CD8-positive, alpha-beta memory T cell (primary cell): ENCODE measurements at places on chromosomes 6 and 20. TPM values are rescaled to one million over a fixed set of nuclear protein-coding genes. Genes with fewer than 3 reads are reported as not detected.
A peak's percentile ranks its signal among the peaks of the same experiment; 100 is the strongest.

SMOC2 gene
- not detected for total RNA-seq

IPCEF1 gene
- 17.7 TPM for total RNA-seq

GDAP1L1 gene
- not detected for total RNA-seq

CLDN20 gene
- not detected for total RNA-seq

NNAT gene
- total RNA-seq: 0.33 TPM

EFCAB8 gene
- 0.35 TPM for total RNA-seq

- peaks cover 30% of the 10 kb centered on the region for H3K36me3 ChIP-seq
- no peaks in the 10 kb centered on the region for H3K27me3 ChIP-seq
- H3K27ac ChIP-seq: peak overlapping the region; percentile 41
- H3K4me3 ChIP-seq: no peak overlapping the region
- H3K4me1 ChIP-seq: peaks cover 6% of the 10 kb centered on the region
Observed at GRCh38 chr6:13302291-13302690, 26.0 kb downstream of the TBC1D7 start.

- no peak overlapping the region for H3K27ac ChIP-seq
- H3K4me3 ChIP-seq: no peak overlapping the region
- no peaks in the 10 kb centered on the region for H3K27me3 ChIP-seq
- no peaks in the 10 kb centered on the region for H3K4me1 ChIP-seq
- DNase-seq: no peak
Observed at GRCh38 chr6:84977363-84977705, 212.9 kb upstream of the TBX18 start.

GRCh38 chr6:39440039-39440426 is 117.5 kb upstream of the KCNK16 start:
- no peak overlapping the region for H3K4me3 ChIP-seq
- H3K27ac ChIP-seq: no peak overlapping the region
- H3K27me3 ChIP-seq: no peaks in the 10 kb centered on the region
- DNase-seq: no peak
- H3K36me3 ChIP-seq: no peaks in the 10 kb centered on the region

DNA sequence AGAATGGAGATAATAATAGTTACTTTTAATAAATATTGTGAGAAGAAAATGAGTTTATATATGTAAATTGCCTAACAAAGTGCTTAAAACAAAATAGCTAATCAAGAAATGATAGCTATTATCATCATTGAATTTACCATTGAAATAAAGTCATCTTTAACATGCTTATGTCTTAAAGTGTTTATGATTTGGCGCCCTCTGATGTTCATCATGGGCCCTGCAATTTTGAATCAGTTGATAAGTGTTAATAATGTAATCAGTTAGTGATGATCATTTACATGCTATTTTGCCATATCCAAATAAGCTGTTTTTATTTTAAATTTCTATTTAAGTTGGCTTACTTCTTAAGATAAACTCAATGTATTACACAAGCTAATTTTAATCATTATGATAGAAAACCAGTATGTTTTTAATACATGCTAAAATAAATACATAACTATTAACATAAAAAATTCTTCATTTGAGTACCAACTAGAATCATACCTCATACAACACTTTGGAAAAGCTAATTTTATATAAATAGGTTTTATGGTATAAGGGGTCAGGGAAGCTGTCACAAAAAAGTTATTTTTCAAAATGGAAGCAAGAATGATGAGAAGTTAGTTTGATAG is 39.2 kb upstream of the TPD52L1 start:
- no peaks in the 10 kb centered on the region for H3K4me1 ChIP-seq
- no peaks in the 10 kb centered on the region for H3K27me3 ChIP-seq
- no peak overlapping the region for H3K4me3 ChIP-seq
- no peak overlapping the region for H3K27ac ChIP-seq
- H3K36me3 ChIP-seq: no peaks in the 10 kb centered on the region
